ENCODE measurements at places on chromosomes 12 and 14. TPM values are rescaled to one million over a fixed set of nuclear protein-coding genes. Genes with fewer than 3 reads are reported as not detected.

DNA sequence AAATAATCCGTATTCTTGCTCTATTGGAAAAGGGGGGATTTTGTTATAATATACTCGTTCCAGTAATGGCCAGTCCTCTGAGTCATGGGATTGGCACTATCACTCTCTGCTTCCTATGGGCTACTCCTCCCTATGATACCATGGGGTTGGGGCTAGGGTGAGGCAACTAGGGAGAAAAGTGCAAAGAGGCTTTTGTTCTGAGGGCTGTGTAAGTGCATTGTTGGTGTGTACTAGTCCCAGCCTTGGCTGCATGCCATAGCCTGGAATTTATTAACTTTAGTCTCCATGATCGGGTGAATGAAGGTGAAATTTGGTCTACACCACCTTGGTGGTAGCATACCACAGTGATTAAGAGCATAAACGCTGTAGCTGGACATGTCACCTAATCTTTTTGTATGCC, 247.6 kb downstream of the RPAP3 start:
- peak; percentile 3 for DNase-seq

- DNase-seq, result no peak
These were observed 992 bp downstream of the DNAH10 start for GRCh38 chr12:123763093-123763492.

GRCh38 chr14:69852531-69853321, 26.5 kb upstream of the SMOC1 start:
- DNase-seq, result no peak

GRCh38 chr12:78229591-78230101, 399.0 kb downstream of the NAV3 start:
- DNase-seq, result peak; percentile 53

DNA sequence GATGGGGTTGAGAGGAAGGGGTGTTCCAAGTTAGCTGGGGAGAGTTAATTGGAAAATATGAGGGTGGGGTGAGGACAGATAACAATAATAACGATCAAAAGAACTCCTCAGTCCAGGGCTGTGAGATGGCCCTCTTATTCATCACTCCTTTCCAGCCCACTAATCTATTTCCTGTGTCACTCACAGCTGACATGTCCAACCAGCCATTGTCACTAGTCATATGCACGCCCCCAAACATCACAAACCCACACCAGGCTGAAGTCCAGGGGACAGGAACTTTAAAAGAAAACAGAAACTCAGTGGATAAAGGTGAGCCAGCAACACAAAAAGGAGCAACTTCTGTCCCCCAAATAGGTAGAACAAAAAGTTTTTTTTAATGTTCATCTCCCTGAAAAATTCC, 911 bp downstream of the CALCOCO1 start:
- DNase-seq, result no peak

- no peak for DNase-seq
These were observed 120.7 kb upstream of the GRIP1 start for GRCh38 chr12:66799551-66799950.

DNA sequence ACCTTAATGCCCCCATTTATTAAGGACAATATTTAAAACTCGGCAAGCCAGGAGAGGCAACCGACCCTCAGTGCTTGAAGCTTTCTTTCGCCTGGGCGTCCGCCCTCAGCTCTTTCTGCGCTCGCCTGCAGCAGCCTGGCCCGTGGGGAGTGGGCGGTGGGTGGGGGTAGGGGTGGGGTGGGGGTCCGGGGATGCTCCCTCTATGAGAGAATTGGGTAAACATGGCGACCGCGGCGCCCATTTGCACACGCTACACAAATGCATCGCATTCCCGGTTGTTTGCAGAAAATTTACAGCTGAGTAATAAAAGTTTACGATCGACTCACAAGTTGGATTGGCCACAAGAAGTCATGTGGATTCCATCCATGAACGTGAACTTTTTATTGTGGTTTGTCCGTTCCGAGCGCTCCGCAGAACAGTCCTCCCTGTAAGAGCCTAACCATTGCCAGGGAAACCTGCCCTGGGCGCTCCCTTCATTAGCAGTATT, 7.7 kb downstream of the HOXC8 start:
- peak; percentile 42 for DNase-seq

GRCh38 chr14:44412858-44413569, 94.1 kb downstream of the FSCB start:
- DNase-seq, result no peak

DNA sequence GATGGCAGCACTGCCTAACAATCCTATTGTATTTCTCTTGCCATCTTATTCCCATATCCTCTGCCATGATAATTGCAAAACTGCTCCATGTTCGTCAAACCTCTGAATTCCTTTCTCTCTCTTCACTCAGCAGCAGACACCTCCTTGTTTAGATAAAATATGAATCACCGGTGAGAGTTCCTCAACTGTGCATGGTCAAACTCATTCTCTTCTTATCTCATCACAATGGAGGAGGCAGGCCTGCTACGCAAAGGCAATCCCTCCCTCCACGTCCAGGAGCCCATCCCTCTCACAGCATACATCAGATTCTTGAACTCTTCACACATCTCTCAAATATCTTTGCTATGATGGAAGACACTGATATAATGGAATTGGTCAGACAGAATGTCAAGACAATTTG, 90.1 kb upstream of the DAAM1 start:
- DNase-seq, result peak; percentile 95

DNA sequence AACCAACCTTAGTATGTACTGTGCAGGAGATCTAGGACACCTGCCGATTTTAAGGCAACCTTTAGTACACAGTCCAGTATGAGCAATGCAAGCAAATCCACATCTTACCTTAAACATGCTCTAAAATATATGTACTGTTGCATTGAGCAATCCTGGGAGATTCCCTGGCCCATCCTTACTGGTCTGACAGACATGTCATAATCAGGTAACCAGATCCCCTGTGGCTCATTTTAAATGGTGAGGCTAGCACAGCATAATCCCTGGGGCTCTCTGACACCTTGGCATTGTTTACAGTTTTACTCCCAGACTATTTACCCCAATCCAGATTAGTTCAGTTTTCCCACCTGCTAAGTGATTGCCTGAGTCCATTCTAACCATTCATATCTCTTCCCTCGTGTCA, 15.1 kb downstream of the BMAL2 start:
- DNase-seq, result no peak

GRCh38 chr14:61498303-61498702, 176.9 kb downstream of the PRKCH start:
- peak; percentile 60 for DNase-seq

- DNase-seq, result no peak
These were observed 14.9 kb downstream of the AKAP6 start for GRCh38 chr14:32343926-32344430.

DNA sequence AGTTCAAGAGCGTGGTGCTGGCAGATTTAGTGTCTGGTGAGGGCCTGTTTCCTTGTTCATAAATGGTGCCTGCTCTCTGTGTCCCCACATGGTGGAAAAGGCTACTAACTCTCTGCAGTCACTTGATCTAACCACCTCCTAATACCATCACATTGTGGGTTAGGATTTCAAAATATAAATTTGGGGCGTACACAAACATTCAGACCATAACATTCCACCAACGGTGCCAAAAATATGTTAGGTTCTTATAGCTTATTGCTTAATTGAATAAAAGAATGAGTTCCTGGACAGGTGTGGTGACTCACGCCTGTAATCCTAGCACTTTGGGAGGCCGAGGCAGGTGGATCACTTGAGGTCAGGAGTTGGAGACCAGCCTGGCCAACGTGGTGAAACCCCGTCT, 3.4 kb upstream of the DYRK2 start:
- no peak for DNase-seq

GRCh38 chr14:35386673-35387125, 17.9 kb downstream of the NFKBIA start:
- DNase-seq, result no peak

- DNase-seq, result peak; percentile 61
These were observed 1.1 kb upstream of the CYP46A1 start for GRCh38 chr14:99682809-99683618.

- no peak for DNase-seq
These were observed 102.9 kb downstream of the TAOK3 start for GRCh38 chr12:118269806-118270205.

- DNase-seq, result no peak
These were observed 21.6 kb downstream of the GPR132 start for GRCh38 chr14:105043641-105044040.

The TBX5 gene
- not detected for total RNA-seq

The ACSM4 gene
- total RNA-seq, result not detected

The TMPRSS12 gene
- not detected for total RNA-seq

The AEBP2 gene
- 17.9 TPM for total RNA-seq

The SYCP3 gene
- total RNA-seq, result 0.18 TPM

The KLRC1 gene
- not detected for total RNA-seq

The RNASE1 gene
- 1.7 TPM for total RNA-seq

The TMEM121 gene
- 6.7 TPM for total RNA-seq

The C1S gene
- total RNA-seq, result 790 TPM

The KERA gene
- total RNA-seq, result not detected

The TEX22 gene
- total RNA-seq, result 1.5 TPM

The IFI27L1 gene
- total RNA-seq, result 8.9 TPM

The SLC17A8 gene
- total RNA-seq, result not detected

The SMIM10L1 gene
- total RNA-seq, result 8.3 TPM

The RASAL1 gene
- not detected for total RNA-seq
